ENCODE measurements at places on chromosomes 2 and 18. TPM values are rescaled to one million over a fixed set of nuclear protein-coding genes. Genes with fewer than 3 reads are reported as not detected.

Gene KIAA2012
- total RNA-seq = not detected

Gene GALR1
- 0.16 TPM for total RNA-seq

Gene SERPINB13
- total RNA-seq = 0.33 TPM

Gene BCS1L
- 30.0 TPM for total RNA-seq

Gene CHN1
- total RNA-seq = 71.1 TPM
